Urothelium cell line (cell line): ENCODE measurements at places on chromosomes 12 and 14.

GRCh38 chr12:263574-263973, 938 bp upstream of the SLC6A13 start:
- DNase-seq: peak; percentile 16

DNA sequence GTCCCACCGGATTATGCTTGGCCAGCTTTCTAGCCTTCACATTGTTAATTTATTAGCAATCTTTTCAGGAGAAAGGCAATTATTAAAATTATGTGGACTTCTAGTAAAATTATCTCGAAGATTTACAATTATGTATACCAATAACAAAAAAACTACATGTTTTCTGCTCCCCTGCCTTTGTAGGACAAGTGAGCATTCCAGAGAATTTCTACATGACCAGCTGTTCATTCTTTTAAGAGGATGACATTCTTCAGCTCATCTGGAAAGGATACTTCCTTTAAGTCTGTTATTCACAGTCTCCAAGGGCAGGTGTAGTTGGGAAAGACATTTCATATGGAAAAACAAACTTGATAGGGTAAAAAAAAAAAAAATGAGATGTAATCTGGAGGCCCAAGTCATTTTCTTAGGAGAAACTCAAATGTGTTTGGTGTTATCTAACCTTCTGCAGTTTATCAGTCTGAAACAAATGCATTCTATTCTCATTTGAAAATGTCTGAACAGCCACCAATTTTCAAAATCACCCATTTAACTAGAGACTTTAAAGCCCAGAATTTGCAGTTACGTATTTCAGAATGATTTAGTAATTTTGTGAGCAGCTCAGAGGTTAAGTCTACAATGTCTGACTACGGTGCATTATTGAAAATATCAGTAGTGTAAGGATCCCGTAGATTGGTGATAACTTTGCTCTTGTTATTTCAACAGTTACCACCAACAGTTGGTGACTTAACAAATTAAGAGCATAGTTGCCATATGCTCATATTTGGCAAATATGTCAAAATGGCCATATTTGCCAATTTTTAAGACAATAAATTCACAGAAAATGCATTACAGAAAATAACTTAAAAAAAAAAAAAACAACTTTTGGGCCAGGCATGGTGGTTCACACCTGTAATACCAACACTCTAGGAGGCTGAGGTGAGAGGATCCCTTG, 1.8 kb upstream of the PHLDA1 start:
- no peak for DNase-seq

GRCh38 chr14:103404032-103404918, 19.1 kb downstream of the MARK3 start:
- no peak for DNase-seq

GRCh38 chr12:20206410-20206809, 161.9 kb upstream of the PDE3A start:
- no peak for DNase-seq

DNA sequence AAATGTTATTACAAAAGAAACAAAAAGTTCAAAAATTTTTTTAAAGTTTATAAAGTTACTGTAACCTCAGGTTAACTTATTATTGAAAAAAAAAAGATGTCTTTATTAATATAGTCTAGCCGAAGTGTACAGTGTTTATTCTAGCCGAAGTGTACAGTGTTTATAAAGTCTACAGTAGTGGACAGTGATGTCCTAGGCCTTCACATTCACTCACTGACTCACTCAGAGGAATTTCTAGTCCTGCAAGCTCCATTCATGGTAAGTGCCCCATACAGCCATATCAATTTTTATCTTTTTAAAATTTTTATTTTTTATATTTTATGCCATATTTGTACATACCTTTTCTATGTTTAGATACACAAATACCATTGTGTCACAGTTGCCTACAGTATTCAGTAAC, 10.4 kb downstream of the ATG2B start:
- no peak for DNase-seq

- DNase-seq: no peak
Observed at GRCh38 chr14:24131549-24131966, 1.1 kb downstream of the FITM1 start.

DNA sequence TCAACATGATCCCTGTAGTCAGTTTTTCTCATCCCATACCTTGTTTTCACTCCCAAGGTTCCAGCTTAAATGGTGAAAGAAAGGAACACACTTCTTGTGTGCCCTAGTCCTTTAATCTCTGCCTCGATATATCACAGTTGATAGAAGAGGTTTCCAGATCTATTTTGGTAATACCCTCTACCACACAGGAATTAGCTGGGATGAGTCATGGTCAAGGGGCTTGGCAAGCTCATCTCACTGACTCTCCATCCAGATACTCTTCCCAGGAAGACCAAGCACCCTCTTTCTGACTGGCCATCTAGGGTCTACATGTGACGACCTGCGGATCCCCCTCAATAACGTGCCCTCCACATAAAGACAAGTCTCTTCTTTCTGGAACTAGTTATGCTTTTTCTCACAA, 277.9 kb downstream of the ITPR2 start:
- DNase-seq: no peak

DNA sequence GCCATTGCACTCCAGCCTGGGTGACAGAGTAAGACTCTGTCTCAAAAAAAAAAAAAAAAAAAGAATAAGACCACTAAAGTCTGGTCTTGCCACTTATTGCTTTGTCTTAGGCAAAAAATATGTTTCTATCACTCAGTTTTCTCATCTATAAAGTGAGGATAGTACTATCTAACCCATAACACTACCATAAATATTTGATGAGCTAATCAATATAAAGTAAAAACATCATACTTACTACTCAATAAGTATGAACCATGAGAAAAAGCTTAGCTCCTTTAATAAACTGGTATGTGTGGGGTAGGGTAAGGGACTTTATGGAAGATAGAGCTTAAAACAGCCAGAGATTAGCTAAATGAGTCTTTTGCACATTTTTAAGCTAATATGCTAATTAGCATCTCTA, 85.5 kb downstream of the GXYLT1 start:
- DNase-seq: no peak

- DNase-seq: no peak
Observed at GRCh38 chr12:21831791-21832344, 57.4 kb upstream of the KCNJ8 start.

DNA sequence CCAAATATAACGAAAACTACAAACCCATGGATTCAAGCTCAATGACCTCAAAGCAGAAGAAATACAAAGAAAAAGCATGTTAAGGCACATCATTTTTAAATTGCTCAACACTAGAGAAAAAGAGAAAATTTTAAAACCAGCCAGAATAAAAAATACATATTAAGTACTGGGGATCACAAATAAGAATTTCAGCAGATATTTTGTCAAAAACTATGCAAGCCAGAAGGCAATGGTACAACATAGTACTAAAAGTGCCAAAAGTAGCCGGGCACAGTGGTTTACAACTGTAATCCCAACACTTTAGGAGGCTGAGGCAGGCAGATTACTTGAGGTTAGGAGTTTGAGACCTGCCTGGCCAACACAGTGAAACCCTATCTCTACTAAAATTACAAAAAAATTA, 10.2 kb downstream of the SGPP1 start:
- no peak for DNase-seq

DNA sequence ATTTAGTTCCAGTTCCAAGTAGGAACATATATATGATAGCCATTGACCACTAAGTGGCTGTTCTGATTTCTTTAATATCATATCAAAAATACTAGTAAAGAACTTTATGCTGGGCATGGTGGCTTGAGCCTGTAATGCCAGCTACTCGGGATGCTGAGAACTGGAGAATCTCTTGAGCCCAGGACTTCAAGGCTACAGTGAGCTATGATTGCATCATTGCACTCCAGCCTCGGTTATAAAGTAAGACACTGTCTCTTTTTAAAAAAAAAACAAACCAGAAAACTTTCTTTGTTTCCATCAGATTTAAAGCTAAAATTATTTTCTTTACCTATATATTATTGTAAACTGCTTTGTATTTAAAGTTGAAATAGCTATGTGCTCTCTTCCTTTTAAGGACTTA, 127.0 kb downstream of the SCAF11 start:
- DNase-seq: no peak

GRCh38 chr12:71536279-71536938, 96.8 kb downstream of the LGR5 start:
- DNase-seq: no peak

- no peak for DNase-seq
Observed at GRCh38 chr12:89571491-89572195, 45.8 kb upstream of the POC1B start.

- DNase-seq: no peak
Observed at GRCh38 chr14:74563233-74563585, 48.8 kb downstream of the LTBP2 start.

DNA sequence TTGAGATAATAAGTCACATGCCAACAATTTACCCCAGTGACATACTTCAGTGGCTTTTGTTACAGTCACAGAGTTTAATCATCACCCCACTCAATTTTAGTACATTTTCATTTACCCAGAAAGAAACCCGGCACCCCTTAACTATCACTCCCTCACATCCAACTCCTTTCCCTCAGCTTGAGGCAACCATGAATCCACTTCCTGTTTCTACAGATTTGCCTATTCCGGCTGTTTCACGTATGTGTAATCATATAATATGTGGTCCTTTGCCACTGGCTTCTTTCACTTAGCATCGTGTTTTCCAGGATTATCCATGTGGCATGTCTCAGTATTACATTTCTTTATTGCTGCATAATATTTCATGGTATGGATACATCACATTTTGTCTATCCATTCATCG, 147.5 kb downstream of the CFAP54 start:
- no peak for DNase-seq

- no peak for DNase-seq
Observed at GRCh38 chr14:99080306-99080705, 191.7 kb downstream of the BCL11B start.

DNA sequence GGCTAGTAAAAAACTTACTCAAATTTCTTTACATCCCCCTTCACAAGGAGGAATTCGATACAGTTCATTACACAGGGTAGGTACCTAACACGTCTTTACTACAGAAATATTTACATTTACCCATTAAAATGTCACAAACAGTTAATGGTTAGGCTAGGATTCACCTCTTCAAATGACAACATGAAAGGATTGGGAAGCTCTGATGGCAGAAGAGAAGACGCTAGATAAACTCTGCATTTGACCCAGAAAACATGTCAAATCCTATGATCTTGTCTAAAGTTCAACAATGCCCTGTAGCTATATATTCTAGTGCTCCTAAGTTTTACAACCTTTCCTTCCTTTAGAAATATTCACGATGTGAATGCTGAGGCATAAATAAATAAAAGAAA, 64.8 kb downstream of the DENND5B start:
- DNase-seq: no peak
